ENCODE measurements at places on chromosomes 7 and 10. TPM values are rescaled to one million over a fixed set of nuclear protein-coding genes. Genes with fewer than 3 reads are reported as not detected.

GRCh38 chr10:101567165-101568006, 20.7 kb downstream of the POLL start:
- peaks cover 23% of the 10 kb centered on the region for H3K4me1 ChIP-seq
- no peak for DNase-seq
- H3K27me3 ChIP-seq: peaks cover 9% of the 10 kb centered on the region
- H3K36me3 ChIP-seq: no peaks in the 10 kb centered on the region
- no peak overlapping the region for H3K4me3 ChIP-seq

DNA sequence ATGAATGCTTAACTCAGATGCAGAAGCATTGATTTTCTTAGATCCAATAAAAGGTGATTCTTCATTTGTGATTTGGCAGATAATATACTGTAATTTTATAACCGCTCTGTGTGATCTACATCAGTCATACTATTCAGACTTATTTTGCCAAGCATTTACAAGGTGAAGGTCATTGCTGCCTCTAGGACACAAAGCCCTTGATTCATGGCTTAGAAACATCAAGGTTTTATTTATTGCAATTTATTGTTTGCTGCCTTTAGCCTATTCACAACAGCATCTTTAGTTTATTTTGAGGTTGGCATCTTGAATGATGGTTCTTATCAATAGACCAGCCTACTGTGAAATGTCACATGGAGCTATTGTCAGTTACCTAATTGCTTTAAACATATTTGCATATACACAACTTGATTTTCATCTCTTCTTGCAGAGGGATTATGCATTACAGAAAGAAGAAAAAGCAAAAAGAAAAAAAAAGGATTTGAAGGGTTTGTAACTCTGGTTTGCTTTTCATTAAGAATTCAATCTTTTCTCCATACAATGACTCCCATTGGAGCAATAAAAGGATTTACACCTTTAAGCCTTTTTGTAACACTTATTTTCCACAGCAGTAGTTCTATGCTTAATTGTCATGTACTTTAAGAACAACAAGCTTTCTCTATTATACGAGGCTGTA, 1371.6 kb upstream of the CELF2 start:
- H3K36me3 ChIP-seq: no peaks in the 10 kb centered on the region
- no peak overlapping the region for H3K4me3 ChIP-seq
- H3K27ac ChIP-seq: no peak overlapping the region
- no peak for DNase-seq
- H3K4me1 ChIP-seq: no peaks in the 10 kb centered on the region

Gene SPDYE1
- total RNA-seq: not detected

Gene TRIM50
- 1.6 TPM for total RNA-seq

GRCh38 chr10:57716884-57717283, 550.8 kb downstream of the IPMK start:
- H3K27me3 ChIP-seq: no peaks in the 10 kb centered on the region
- no peak for DNase-seq
- no peaks in the 10 kb centered on the region for H3K4me1 ChIP-seq
- no peak overlapping the region for H3K4me3 ChIP-seq
- H3K27ac ChIP-seq: no peak overlapping the region

DNA sequence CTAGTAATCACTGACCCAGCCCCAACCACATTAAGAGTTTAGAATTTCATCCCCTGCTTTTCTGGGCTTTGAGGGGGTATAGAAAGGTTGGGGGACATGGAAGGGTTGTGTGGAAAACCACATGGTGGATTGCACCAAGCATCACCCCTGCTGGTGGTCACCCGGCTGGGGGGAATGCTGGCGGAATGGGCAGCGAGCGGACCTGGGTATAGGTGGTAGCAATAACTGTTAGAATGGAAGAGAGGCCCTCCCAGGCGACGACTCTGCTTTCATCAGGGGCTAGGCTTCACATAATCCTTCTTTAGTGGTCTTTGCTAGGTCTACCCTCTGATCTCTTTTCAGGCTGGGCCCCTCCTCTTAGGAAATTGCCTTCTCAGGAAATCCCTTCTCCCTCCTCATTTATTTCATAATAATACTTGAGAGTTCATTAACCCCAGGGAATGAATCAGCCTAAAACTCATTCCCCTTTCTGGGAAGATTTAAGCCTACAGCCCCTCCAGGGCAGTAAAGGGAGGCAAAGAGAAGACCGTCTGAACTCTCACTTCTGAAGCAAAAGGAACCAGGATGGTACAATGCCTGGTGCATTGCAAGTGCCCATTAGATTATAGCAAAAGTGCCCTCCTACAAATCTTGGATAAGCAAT, 90.7 kb upstream of the LEP start:
- no peak overlapping the region for H3K4me3 ChIP-seq
- H3K36me3 ChIP-seq: no peaks in the 10 kb centered on the region
- no peak overlapping the region for H3K27ac ChIP-seq

GRCh38 chr10:97066877-97067555, 118.7 kb downstream of the SLIT1 start:
- peak; percentile 22 for DNase-seq
- H3K27ac ChIP-seq: no peak overlapping the region
- no peaks in the 10 kb centered on the region for H3K4me1 ChIP-seq
- H3K36me3 ChIP-seq: no peaks in the 10 kb centered on the region
- no peak overlapping the region for H3K4me3 ChIP-seq

DNA sequence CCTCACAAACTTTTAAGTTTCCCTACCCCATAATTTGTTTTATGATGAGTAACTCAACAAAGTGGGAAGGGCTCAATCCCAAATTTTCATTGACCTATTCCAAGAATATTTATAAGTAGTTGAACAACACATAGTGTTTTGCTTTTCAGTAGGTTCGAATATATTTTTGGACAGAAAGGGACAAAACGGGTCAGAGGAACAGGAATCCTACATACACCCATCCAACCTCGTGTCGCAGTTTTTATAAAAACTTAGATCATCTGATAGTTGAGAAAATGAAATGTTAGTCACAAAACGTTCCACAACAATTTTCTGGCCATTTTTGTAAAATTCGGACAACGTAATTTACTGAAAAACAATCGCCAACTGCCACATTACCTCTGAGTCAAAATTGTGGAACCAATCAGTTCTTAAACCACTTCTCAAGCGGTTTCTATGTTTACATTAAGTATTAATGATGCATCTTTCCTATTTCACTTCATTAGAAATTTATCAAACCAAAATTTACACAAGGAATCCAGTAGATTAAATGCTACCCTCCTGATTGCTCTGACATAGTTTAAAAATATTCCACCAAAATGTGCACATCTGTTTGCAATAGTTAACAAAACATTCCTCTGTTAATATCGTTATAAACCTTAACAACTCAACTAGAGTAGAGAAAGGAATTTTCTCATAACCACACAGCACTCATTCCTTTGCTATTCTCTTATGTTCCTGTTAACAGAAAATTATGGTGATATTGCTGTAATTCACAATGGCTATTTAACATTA, 6.3 kb downstream of the WNT16 start:
- DNase-seq: no peak
- H3K4me3 ChIP-seq: no peak overlapping the region
- peaks cover 41% of the 10 kb centered on the region for H3K27me3 ChIP-seq
- H3K36me3 ChIP-seq: no peaks in the 10 kb centered on the region

- H3K4me3 ChIP-seq: no peak overlapping the region
- DNase-seq: no peak
- H3K27me3 ChIP-seq: no peaks in the 10 kb centered on the region
- peaks cover 4% of the 10 kb centered on the region for H3K4me1 ChIP-seq
- H3K27ac ChIP-seq: no peak overlapping the region
- H3K36me3 ChIP-seq: no peaks in the 10 kb centered on the region
Measured at GRCh38 chr10:103828587-103829197, 26.7 kb downstream of the SH3PXD2A start.

DNA sequence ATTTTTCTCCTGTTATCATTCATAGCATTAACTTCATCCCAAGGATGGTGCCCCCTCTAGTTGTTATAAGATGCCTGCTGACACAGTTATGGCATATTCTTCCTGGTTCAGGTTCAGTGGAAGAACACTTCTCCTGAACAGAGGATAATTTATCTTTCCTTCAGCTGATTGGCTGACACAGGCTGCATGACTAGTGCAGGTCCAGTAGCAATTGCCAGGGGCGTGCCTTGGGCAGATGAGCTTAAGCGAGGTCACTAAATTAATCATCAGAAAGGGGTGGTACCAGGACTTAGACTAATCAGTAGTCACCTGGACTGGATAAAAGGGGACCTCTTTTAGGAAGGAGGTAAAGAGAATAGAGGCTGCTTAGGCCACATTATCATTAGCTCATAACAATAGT, 42.3 kb downstream of the BZW2 start:
- no peak overlapping the region for H3K4me3 ChIP-seq
- H3K4me1 ChIP-seq: no peaks in the 10 kb centered on the region
- H3K27ac ChIP-seq: no peak overlapping the region
- no peaks in the 10 kb centered on the region for H3K27me3 ChIP-seq
- H3K36me3 ChIP-seq: no peaks in the 10 kb centered on the region

Gene SP8
- total RNA-seq: not detected

DNA sequence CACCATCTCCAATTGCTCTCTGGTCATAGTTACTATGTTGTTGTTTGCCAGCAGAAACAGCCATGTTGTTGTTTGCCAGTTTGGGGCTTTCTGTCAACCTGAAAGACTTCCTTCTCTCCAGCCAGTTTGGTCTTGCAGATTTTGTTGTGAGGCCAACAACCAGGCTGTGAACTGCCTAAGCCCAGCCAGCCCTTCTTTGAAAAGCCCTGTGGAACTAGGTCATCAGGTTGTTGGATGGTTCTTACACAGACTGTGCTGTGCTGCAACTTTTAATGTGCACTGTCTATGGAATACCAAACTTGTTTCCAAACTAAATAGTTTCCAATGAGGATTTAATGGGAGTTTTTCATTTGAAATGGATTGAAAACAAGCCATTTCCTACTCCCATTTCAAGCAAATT, 592.7 kb upstream of the GALNT17 start:
- H3K27me3 ChIP-seq: no peaks in the 10 kb centered on the region
- H3K4me1 ChIP-seq: no peaks in the 10 kb centered on the region
- no peak overlapping the region for H3K4me3 ChIP-seq
- DNase-seq: no peak
- H3K36me3 ChIP-seq: no peaks in the 10 kb centered on the region

GRCh38 chr10:77173615-77174461, 463.8 kb downstream of the KCNMA1 start:
- no peaks in the 10 kb centered on the region for H3K27me3 ChIP-seq
- DNase-seq: peak; percentile 77
- H3K36me3 ChIP-seq: no peaks in the 10 kb centered on the region
- no peaks in the 10 kb centered on the region for H3K4me1 ChIP-seq

GRCh38 chr10:78458983-78459638, 425.4 kb downstream of the RPS24 start:
- H3K27me3 ChIP-seq: no peaks in the 10 kb centered on the region
- H3K4me1 ChIP-seq: peaks cover 29% of the 10 kb centered on the region
- peak; percentile 54 for DNase-seq
- H3K4me3 ChIP-seq: no peak overlapping the region
- H3K27ac ChIP-seq: peak overlapping the region; percentile 90

GRCh38 chr7:15905251-15906040, 219.0 kb upstream of the MEOX2 start:
- no peaks in the 10 kb centered on the region for H3K36me3 ChIP-seq
- H3K4me3 ChIP-seq: no peak overlapping the region
- H3K27me3 ChIP-seq: no peaks in the 10 kb centered on the region
- H3K4me1 ChIP-seq: no peaks in the 10 kb centered on the region
- DNase-seq: no peak

Gene TMEM236
- total RNA-seq: 2.8 TPM

GRCh38 chr7:145169908-145170307, 334.1 kb upstream of the TPK1 start:
- H3K4me1 ChIP-seq: no peaks in the 10 kb centered on the region
- DNase-seq: no peak
- peaks cover 4% of the 10 kb centered on the region for H3K27me3 ChIP-seq

DNA sequence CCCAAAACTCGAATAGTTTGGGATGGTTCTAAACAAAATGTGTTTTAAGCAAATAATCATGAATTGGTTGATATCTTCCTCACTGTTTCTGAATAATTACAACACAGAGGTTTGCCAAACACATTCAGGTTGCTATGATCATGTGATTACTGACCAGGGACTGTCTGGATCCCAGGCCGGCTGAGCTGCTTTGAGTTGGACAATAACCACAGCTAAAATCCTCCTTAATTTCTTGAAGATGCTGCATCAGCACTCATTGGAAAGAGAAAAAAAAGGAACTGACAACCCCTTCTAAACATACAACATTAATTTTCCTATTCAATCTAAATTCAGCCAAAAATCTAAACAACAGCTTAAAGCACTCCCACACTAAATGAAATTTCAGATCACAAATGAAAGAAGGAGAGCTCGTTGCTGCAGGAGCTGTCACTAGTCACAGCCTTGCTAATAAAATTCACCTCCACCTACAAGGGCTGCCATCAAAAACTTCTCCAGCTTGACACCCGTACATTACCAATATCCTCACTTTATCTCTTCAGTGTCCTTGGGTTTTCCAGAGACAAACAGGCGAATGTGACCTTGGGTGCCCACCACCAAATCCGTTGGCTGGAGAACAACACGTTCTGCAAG, 560.2 kb downstream of the KCNMA1 start:
- no peaks in the 10 kb centered on the region for H3K27me3 ChIP-seq
- DNase-seq: no peak
- no peaks in the 10 kb centered on the region for H3K36me3 ChIP-seq
- no peaks in the 10 kb centered on the region for H3K4me1 ChIP-seq

GRCh38 chr7:2313450-2314208, 612 bp downstream of the SNX8 start:
- peak overlapping the region; percentile 33 for H3K4me3 ChIP-seq
- H3K27ac ChIP-seq: peak overlapping the region; percentile 83

GRCh38 chr7:1050956-1051690, 6.8 kb downstream of the GPR146 start:
- no peak overlapping the region for H3K4me3 ChIP-seq
- H3K27me3 ChIP-seq: no peaks in the 10 kb centered on the region
- no peaks in the 10 kb centered on the region for H3K36me3 ChIP-seq
- peak; percentile 48 for DNase-seq

DNA sequence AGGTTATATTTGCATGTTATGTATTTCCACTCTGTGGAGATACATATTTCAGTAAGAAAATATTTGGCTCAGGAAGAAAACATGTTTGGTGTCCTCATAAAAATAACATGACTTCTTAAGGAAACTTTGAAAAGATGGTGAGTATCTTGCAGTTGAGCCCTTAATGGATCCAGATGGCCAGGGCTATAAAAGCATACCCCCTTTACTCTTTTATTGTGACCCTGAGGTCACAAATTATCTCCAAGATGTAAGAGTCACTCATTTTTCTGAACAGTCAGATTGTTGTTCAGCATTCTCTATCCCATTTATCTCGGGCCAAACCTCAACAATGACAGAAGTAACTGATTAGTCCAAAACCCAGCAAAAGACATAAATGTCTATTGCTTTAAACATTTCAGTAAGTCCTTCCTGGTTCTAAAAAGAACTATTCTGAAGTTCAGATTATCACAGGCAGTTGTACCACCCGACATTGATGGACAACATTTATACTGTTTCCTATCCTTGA, 539.4 kb downstream of the PARD3 start:
- H3K4me1 ChIP-seq: peaks cover 12% of the 10 kb centered on the region
- H3K27ac ChIP-seq: no peak overlapping the region
- H3K36me3 ChIP-seq: no peaks in the 10 kb centered on the region
- DNase-seq: no peak

All from adrenal gland (tissue), 19 donors.